Activated T-cell treated with anti-CD3 and anti-CD28 coated beads, Interleukin-2, amount 50 U/mL, for 72 hours (primary cell): ENCODE measurements at places on chromosomes 3 and 15. TPM values are rescaled to one million over a fixed set of nuclear protein-coding genes. Genes with fewer than 3 reads are reported as not detected.

The TMEM207 gene
- total RNA-seq = not detected

GRCh38 chr15:99406716-99407487, 155.6 kb downstream of the LRRC28 start:
- no peaks in the 10 kb centered on the region for H3K27me3 ChIP-seq
- no peak overlapping the region for H3K27ac ChIP-seq
- H3K36me3 ChIP-seq = no peaks in the 10 kb centered on the region
- peaks cover 7% of the 10 kb centered on the region for H3K4me1 ChIP-seq

- no peak overlapping the region for H3K4me3 ChIP-seq
- H3K27ac ChIP-seq = no peak overlapping the region
- peaks cover 6% of the 10 kb centered on the region for H3K4me1 ChIP-seq
Measured at GRCh38 chr3:107882881-107883280, 207.9 kb downstream of the CD47 start.

The IFT57 gene
- 23.0 TPM for total RNA-seq

GRCh38 chr3:171206283-171206682, 179.8 kb upstream of the SLC2A2 start:
- no peak overlapping the region for H3K27ac ChIP-seq
- no peaks in the 10 kb centered on the region for H3K36me3 ChIP-seq
- no peak overlapping the region for H3K4me3 ChIP-seq
- peaks cover 9% of the 10 kb centered on the region for H3K4me1 ChIP-seq

DNA sequence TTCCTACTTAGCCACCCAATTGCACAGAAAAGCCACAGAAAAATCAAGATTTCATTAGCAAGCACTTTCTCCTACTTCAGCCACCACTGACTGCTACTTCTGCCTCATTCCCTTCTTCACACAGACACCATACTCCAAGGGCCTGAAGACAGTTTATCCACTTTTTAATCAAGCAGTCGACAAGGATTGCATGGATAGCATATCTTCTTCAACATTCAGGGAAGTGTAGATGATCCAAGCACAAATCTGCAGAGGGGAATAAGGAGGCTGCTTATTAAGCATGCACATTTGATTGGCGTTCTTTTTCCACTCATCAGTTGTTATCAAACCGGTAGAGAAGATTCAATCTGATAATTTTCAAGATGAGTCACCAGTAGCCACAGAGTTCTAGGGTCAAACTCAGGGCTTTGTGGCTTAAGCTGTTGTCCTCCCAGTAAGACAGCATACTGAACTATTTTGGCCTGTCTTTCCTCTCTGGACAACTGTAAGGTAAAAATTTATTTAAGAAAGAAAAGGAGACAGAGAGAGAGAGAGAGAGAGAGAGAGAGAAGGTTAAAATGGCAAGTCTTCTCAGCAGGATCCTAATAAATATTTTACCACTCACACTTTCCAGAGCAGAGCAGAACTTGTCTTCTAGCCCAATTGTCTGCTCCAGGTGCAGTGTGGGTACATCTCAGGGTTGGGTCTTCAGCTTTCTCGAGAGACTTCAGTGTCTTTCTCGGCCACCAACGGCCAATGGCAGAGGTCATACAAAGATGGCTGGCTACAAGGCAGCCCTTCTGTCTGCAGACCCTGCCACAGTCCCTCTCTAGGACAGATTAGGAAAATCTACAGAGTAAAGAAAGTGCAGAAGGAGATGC, 80.6 kb upstream of the BHLHE40 start:
- H3K4me3 ChIP-seq = peak overlapping the region; percentile 75
- DNase-seq = no peak
- peaks cover 3% of the 10 kb centered on the region for H3K36me3 ChIP-seq
- H3K27me3 ChIP-seq = no peaks in the 10 kb centered on the region
- H3K27ac ChIP-seq = peak overlapping the region; percentile 92

GRCh38 chr15:39597751-39598185, 16.9 kb downstream of the THBS1 start:
- no peaks in the 10 kb centered on the region for H3K27me3 ChIP-seq
- DNase-seq = no peak
- no peak overlapping the region for H3K4me3 ChIP-seq
- peaks cover 8% of the 10 kb centered on the region for H3K4me1 ChIP-seq

DNA sequence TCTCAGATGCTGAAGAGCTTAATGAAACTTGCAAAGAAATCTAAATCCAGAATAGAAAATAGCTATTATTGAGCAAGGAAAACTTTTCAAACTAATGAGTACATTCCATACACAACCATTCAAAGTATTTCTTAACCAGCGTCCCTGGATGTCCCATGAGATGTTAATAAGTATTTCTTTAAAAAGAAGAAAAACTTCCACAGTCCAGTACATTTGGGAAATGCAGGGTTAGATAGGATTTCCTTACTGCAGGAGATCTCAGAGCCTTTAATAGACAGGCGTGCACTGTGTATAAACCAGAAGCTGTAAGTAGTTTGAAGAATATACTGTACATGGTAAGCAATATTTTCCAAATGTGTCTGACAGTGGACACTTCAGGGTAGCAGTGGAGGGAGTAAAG, 29.6 kb upstream of the BHLHE40 start:
- no peaks in the 10 kb centered on the region for H3K27me3 ChIP-seq
- no peak overlapping the region for H3K4me3 ChIP-seq
- no peak for DNase-seq
- no peaks in the 10 kb centered on the region for H3K36me3 ChIP-seq
- H3K27ac ChIP-seq = no peak overlapping the region

DNA sequence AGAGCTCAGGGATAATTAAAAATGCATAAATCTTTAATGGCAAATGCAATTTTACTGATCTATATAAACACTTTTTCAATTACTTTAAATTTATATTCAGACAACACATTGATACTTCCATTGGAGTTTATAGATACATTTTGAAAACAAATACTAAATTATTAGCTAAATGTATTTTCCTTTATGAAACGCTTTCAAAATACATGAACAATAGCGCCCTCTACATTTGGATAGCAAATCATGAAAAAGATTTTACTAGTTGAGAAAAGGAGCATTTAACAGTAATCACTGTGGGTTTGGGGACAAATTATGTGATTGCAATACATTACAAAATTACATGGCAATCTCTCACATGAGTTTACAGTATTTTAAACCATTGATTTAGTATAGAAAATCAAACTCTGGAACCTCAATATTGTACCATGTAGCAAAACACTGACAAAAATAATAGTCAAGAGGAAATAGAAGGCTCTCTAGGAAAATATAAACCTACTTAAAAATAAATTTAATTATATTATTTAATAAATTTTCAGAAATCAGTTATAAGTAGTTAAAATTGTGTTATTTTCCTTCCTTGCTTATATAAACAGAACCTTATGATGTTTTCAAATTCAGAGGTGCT, 207.9 kb downstream of the ZIC1 start:
- no peaks in the 10 kb centered on the region for H3K27me3 ChIP-seq
- no peak overlapping the region for H3K27ac ChIP-seq
- no peaks in the 10 kb centered on the region for H3K4me1 ChIP-seq
- DNase-seq = no peak
- H3K36me3 ChIP-seq = no peaks in the 10 kb centered on the region

DNA sequence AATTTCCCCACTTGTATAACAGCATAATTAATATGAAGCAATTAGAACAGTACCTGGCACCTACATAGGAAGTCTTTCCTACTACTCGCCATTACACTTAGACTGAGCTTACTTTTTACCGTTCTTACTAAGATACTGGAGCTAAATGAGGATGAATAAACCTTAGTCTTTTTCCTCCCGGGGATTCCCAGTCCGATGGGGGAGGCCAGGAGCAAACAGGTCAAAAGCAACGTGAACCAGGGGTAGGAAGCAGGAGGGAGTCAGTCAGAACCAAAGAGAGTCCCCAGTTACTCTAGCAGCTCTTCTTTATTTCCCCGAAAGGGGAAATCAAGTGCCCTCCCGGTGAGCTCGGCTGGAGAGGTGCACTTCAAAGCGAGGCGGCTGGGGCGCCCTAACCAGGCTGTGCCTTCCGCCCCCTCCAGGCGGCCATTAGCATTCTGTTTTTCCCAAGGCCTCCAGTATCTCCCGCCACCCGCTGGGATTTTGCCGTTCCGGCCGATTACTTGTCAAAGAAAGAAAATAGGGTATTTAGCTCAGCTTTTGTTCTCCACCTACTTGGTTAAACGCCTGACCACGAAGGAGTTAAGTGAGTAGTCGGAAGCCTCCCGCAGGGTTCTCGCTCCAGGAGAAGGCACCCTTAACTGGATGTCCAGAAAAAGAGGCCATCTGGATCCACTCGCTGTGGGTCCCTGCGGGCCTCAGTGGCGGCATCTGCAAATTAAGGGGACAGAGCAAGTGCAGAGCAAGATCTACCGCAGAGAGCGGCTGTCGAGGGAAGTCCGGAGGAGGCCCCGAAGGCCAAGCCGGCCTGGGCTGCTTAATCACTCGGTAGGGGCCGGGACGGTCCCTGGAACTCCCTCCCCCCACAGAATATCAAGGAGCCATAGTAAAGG, 6.3 kb upstream of the EOMES start:
- peak overlapping the region; percentile 36 for H3K27ac ChIP-seq
- DNase-seq = peak; percentile 50
- H3K4me3 ChIP-seq = peak overlapping the region; percentile 85
- H3K27me3 ChIP-seq = peaks cover 84% of the 10 kb centered on the region

GRCh38 chr3:151722856-151723255, 10.9 kb upstream of the AADACL2 start:
- no peaks in the 10 kb centered on the region for H3K36me3 ChIP-seq
- no peaks in the 10 kb centered on the region for H3K27me3 ChIP-seq
- no peak for DNase-seq
- no peaks in the 10 kb centered on the region for H3K4me1 ChIP-seq
- H3K4me3 ChIP-seq = no peak overlapping the region
- H3K27ac ChIP-seq = no peak overlapping the region

GRCh38 chr3:53812434-53812833, 33.8 kb downstream of the CHDH start:
- no peaks in the 10 kb centered on the region for H3K36me3 ChIP-seq
- H3K27ac ChIP-seq = no peak overlapping the region
- DNase-seq = no peak
- no peak overlapping the region for H3K4me3 ChIP-seq
- no peaks in the 10 kb centered on the region for H3K27me3 ChIP-seq

DNA sequence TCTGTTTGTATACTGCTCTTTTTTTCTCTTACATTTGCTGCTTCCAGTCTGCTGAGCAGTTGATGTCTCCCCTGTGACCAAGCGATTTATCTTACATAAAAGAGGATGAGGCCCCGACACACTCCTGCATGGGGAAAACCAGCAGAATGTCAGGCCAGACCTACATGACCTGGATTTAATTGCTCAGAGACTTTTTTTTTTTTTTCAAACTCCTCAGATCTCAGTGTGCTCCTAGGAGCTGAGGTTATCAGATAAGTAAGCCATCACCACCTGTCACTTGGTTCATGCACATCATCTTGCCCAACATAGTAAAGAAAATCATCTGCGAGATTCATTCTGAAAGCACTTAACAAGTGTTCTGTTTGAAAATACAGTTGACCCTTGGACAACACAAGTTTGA, 163.1 kb downstream of the PLCL2 start:
- H3K36me3 ChIP-seq = peaks cover 45% of the 10 kb centered on the region
- H3K4me3 ChIP-seq = no peak overlapping the region
- DNase-seq = no peak
- H3K27ac ChIP-seq = peak overlapping the region; percentile 66

GRCh38 chr3:120160050-120160449, 65.8 kb upstream of the GSK3B start:
- no peaks in the 10 kb centered on the region for H3K4me1 ChIP-seq
- H3K27me3 ChIP-seq = peaks cover 26% of the 10 kb centered on the region

The LRRIQ4 gene
- 0.22 TPM for total RNA-seq

DNA sequence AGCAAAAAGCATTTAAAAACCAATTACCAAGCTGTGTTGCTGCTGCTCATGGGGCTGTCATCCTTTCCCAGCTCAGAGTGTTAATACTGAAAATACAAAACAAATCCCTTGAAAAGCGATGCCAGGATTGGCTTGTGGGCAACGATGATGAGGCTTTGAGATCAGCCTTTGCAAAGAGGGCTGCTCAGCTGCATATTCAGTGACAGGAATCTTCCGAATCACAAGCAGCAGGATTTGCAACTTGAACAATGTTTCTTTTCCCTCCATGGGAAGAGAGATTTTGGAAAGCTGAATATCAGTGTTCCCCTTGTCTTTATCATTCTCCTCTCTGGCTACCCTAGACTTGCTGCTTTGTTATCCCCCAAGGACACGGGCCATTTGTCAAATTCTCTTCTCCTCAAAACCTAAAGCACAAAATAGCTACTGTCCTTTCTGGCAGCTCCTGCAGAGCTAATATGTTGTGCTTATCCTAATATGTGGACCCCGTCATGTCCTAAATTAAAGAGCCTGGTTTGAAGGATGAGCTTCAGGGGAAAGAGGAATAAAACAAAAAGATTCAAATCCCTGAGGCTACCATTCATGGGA, 375.8 kb downstream of the GAP43 start:
- no peaks in the 10 kb centered on the region for H3K27me3 ChIP-seq
- no peak overlapping the region for H3K27ac ChIP-seq
- H3K4me3 ChIP-seq = no peak overlapping the region

The MYZAP gene
- total RNA-seq = 0.24 TPM

GRCh38 chr3:138732456-138732855, 102.3 kb downstream of the PIK3CB start:
- no peaks in the 10 kb centered on the region for H3K36me3 ChIP-seq
- H3K4me1 ChIP-seq = no peaks in the 10 kb centered on the region
- H3K27ac ChIP-seq = no peak overlapping the region
- no peak overlapping the region for H3K4me3 ChIP-seq

The ACP3 gene
- not detected for total RNA-seq

The PLA2G4E gene
- total RNA-seq = not detected

- DNase-seq = no peak
- H3K27me3 ChIP-seq = peaks cover 29% of the 10 kb centered on the region
- peaks cover 1% of the 10 kb centered on the region for H3K36me3 ChIP-seq
- H3K4me1 ChIP-seq = peaks cover 18% of the 10 kb centered on the region
- no peak overlapping the region for H3K27ac ChIP-seq
- H3K4me3 ChIP-seq = no peak overlapping the region
Measured at GRCh38 chr3:41169023-41169422, 30.3 kb upstream of the CTNNB1 start.

The PATL2 gene
- total RNA-seq = 50.8 TPM

GRCh38 chr3:192444096-192444790, 283.1 kb downstream of the FGF12 start:
- H3K27me3 ChIP-seq = peaks cover 29% of the 10 kb centered on the region
- H3K27ac ChIP-seq = no peak overlapping the region
- no peak overlapping the region for H3K4me3 ChIP-seq
- no peaks in the 10 kb centered on the region for H3K4me1 ChIP-seq
- no peaks in the 10 kb centered on the region for H3K36me3 ChIP-seq
